ENCODE measurements at places on chromosomes 12 and 14. TPM values are rescaled to one million over a fixed set of nuclear protein-coding genes. Genes with fewer than 3 reads are reported as not detected.

LUM gene
- not detected for total RNA-seq

SLC6A13 gene
- total RNA-seq, result 0.18 TPM

GRCh38 chr12:43281563-43281962 is 270.4 kb downstream of the ADAMTS20 start:
- DNase-seq, result no peak
- H3K27me3 ChIP-seq, result no peaks in the 10 kb centered on the region
- H3K36me3 ChIP-seq, result no peaks in the 10 kb centered on the region
- H3K4me1 ChIP-seq, result no peaks in the 10 kb centered on the region

DNA sequence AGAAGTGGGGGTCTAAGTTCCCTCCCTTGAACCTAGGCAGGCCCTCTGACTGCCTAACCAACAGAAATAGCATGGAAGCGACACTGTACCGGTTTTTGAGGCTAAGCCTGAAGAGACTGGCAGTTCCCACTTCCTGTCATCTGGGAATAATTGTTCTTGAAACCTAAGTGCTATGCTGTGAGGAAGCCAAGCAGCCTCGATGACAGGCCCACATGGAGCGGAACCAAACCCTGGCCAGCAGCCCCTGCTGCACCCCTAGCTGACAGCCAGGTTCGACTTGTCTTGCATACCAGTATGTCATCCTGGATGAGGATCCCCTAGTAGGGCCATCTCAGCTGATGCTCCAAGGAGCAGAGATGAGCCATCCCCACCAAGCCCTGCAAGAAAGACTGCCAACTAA is 6.4 kb upstream of the GPR68 start:
- peaks cover 68% of the 10 kb centered on the region for H3K4me1 ChIP-seq
- no peak overlapping the region for H3K4me3 ChIP-seq
- H3K36me3 ChIP-seq, result peaks cover 51% of the 10 kb centered on the region
- H3K27ac ChIP-seq, result peak overlapping the region; percentile 92
- H3K27me3 ChIP-seq, result no peaks in the 10 kb centered on the region

All from activated T-helper 2 cell treated with anti-CD3 and anti-CD28 coated beads, Interferon-gamma antibody, Interleukin-2, Interleukin-4, amounts not matched to agents 10 μg/mL and 5 μg/mL and 100 μg/mL, durations not matched to agents 14 hours and 24 hours and 36 hours (primary cell).